ENCODE measurements at places on chromosomes 3 and 15.

DNA sequence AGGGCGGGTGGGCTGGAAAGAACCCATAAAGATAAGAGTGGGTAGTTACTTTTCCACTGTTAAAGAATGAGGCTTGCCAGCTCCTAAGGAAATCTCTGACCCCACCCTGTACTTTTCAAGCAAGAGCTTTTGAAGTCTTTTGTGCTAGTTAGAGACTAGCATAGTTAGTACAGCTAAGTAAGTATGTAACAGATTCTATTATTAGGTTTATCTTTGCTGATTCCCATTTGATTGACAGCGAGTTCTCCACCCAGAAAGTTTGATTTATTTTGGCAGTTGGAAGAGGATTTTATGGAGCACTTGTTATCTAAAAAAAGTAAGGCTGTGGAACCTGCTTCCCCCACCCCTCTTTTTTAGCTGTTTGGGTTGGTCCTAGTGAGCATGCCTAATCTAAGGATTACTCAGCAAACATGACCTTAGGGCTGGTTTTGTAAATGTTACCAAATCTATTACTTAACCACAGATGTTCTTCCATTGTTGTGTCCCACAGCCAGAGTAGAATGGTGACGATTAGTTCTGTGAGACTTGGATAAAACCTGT, 57.6 kb downstream of the FNDC3B start:
- no peak for DNase-seq

GRCh38 chr15:56192659-56193442, 50.8 kb downstream of the RFX7 start:
- no peak for DNase-seq

- no peak for DNase-seq
These were observed 22.2 kb downstream of the TMEM43 start for GRCh38 chr3:14147066-14147435.

DNA sequence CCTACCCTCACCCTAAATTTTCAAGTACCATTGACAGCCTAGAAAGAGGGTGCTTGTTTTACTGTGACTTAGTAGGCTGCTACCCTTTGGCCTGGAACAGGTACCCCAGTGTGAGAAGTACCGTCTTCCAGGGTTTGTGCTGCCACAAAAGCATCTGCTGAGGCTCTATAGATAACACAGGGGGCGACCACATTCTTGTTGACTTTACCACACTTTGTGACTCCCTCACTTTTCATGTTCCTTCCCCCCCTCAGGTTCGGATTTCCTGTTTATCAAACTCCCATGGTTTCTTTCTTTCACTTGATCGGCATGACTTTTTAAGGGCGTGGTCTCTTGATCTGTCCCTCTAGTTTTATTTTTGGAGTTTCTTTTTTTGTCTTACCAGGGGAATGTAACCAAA, 23.5 kb downstream of the EXOG start:
- DNase-seq, result no peak

- DNase-seq, result no peak
These were observed 2.7 kb downstream of the ZIC1 start for GRCh38 chr3:147411815-147412241.

DNA sequence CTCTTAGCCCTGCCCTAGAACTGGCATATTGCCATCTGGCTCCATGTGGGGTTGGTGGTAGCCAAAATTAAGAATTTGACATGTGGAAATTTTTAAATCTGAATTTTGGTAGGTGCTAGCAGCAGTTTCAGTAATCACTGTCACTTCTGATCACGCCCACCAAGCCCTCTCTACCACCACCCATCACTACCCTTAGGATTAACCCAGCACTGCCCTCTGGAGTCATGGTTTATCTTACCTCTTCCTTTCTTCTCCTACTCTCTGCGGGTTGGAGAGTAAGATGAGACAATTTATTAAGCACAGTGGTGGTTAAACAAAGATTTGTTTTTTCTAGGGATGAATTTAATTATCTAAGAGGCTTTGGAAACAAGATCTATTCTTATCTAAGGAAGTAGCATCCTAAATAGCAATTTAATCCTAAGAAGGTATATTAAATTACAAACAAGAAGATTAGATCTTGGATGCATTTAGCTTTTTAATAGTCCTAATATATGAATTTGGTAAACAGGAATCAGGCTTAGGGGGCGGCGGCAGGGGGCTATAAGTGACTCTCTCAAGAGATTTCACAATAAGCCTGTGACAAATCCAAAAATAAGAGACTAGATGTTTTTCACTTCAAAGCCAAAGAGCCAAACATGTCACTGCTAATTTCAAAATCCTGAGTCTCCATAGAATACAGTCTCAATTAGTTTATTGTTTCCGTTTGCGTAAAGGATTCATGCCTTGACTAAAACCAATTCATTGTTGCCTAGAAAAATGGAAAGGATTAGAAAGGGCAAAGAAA, 498.4 kb upstream of the UBE2E2 start:
- no peak for DNase-seq

DNA sequence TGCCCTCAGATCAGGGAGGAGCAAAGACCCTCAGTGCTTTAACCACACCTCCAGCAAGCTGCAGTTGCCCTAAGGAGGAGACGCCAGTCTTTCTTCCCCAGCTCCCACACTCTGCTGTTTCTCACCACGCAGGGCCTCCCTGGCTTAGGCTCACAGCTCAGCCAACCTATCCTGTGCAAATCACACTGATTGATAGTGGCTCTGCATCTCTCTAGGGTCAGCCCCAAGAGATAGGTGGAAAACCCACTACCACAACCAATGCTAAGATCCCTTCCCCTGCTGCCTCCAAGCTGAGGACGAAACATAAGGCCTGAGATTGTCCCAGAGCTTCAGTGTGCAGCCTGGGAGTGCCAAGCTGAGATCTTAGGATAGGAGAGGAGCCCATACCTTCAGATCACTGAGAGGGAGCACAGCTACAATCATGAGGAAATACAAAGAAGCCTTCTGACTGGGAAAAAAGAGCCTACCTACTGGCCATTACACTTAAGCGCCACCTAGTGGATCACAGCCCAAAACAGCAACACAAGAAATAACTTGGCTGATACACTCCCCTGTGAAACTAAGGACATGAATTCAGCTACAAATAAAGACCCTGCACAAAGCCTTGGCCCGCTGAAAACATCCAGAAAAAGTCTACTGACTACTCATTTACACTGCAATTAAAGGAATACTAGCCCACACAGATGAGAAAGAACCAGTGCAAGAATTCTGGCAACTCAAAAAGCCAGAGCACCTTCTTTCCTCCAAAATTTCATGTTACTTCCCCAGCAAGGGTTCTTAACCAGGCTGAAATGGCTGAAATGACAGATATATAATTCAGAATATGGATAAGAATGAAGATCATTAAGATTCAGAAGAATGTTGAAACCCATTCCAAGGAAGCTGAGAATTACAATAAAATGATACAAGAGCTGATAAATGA, 271.5 kb upstream of the DCBLD2 start:
- no peak for DNase-seq

DNA sequence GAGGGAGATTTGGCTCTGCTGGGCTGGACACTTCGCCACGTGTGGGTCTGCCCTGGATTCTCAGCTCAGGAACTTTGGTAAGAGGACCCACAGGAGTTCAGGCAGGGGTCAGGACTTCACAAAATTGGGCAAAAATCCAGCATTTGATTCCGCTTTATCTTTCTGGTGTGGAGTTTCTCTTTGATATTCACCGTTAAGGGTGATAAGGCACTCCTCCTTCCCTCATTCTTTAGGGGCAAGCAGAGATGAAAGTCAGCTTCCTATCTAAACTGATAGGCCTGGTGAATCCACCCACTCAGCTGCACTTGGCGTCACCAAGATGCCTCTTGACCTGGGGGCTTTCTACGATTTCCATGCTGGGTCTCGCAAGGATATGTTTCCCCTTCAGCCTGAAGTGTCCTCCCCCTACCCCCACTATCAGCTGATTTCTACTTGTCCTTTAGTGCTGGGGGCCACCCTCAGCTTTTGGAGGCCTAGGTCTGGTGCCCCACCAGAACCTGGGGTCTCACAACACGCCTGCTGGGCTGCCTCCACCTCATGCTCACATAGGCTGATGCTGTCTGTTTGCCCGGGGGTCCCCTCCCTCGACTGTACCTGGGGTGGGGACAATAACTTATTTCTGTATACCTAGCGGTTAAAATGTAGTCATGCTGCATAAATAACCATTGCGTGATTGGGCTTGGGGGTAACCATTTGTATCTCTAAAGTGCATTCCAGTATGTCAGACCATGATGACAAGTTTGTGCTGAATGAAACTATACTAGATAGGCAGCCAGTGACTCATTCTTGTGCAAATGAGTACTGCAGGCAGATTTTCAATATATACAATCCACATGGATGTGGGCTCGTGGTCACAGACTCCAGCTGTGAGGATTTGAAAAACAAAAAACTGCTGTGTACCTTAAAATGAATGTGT, 248.3 kb downstream of the ADAMTS17 start:
- DNase-seq, result no peak

GRCh38 chr15:33859992-33860545, 108.2 kb upstream of the CHRM5 start:
- no peak for DNase-seq

GRCh38 chr3:45986303-45986982, 9.2 kb downstream of the FYCO1 start:
- DNase-seq, result no peak

- DNase-seq, result no peak
These were observed 75.9 kb upstream of the CBLB start for GRCh38 chr3:105944721-105945120.

DNA sequence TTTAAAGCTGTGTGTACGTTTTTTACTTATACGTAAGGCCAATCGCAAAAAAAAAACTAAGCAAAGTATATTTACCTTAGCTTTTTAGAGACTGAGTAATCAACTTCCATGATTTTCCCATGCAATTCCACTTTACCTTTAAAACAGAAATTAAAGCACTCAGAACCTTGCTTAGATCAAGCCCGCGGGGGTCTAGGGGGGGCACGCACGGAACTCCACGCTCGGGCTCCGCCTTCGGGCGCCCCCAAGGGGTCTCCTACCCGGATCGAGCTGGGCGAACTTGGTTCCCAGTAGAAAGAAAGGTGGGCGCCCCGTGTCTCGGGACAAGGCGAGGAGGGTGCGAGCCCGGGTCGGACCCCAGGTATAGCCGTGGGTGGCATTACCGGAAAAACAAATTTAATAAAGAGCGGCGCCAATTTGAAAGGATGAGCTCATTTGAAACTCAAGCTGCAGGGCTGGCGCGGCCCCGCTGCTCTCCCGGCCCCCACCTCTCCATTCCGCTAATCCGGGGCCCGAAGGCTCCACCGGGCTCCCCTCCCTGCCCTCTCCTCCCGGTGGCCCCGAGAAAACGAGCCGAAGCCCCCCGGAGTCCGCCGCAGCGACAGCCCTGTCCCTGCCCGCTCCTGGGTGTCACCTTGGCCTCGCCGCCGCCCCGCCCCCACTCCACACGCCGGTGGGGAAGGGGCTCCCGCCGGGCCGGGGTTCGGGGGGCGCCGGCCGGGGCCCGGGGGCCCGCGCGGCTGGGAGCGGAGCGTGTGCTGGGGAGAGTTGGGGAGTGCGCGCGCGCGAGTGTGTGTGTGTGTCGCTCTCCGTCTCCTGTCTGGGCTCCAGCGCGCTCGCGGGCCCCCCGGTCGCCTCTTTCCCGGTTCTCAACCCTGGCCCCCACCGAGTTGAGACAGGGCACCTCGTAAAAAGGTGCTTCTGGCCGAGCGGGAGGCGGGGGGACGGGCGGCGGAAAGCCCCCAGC, 1.5 kb downstream of the IGF2BP2 start:
- peak; percentile 8 for DNase-seq

DNA sequence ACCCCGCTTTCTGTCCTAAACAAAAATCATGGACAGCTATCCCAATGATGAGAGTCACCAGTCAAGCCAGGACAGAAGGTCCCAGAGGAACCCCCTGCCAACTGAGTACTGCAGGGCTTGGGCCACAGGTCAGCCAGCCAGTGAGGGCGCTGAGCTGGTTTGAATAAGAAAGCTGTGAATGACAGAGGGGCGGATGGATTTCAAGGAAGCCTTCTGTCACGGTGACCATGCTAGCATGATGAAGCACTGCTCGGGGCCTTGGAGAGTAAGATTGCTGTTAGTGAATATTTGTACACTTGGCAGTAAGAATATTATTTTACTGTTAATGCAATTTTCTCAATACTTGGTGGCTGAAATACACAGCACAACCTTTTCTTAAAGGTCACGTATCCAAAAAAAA, 734.0 kb upstream of the NR2F2 start:
- DNase-seq, result no peak

DNA sequence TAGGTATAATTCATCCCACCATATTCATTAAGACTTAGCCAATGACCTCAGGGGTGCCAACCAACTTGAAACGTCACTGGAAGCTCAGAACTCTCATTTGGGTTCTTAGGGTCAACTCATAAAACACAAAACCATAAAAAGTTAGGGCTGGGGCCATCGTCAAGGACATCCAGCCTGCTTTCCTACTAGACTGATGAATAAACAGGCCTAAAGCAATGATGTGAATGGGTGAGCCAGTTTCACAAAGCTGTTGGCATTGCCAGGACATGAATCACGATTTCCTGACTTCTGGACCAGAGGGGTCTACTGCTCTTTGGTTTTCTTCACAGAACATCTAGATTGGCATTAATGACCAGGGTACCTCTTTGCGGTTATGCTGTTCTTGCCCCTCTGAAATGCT, 64.7 kb downstream of the EOMES start:
- no peak for DNase-seq

- no peak for DNase-seq
These were observed 683 bp upstream of the CACNA2D3 start for GRCh38 chr3:54121414-54122323.

DNA sequence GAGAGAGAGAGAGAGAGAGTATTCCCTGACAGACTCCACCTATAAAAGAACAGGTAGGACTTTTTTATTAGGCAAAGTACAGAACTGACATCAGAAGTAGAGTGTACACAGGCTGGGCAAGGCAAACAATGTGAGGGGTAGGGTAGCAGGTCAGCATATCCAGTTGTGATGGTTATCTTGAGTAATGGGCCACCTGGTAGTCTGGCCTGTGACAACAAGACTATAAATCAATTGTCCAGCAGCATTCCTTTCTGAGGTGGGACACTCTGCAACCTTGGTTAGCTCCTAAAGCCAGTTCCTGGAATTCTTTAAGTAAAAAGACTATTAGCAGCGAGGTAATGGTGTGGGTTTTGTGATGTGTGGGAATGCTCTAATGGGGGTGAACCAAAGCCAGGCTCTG, 14.9 kb upstream of the TMCC1 start:
- no peak for DNase-seq

DNA sequence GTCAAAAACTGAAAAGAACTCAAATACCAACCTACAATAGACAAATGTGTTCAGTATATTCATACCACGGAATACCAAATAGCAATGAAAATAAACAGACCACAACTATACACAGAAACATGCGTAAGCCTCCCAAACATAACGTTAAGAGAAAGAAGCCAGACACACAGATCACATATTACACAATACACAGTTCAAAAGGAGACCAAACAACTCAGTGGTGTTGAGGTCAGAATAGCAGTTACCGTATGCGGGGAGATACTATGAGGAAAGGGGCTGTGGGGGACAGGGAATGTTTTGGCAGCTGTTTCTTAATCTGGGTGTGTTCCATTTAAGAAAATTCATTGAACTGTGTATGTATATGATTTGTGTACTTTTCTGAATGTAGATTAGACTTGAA, 6.6 kb downstream of the OSBPL10 start:
- no peak for DNase-seq

GRCh38 chr3:2870724-2871333, 239.3 kb downstream of the IL5RA start:
- DNase-seq, result no peak

- DNase-seq, result no peak
These were observed 16.6 kb upstream of the AGTR1 start for GRCh38 chr3:148681080-148681479.

GRCh38 chr3:42690191-42690590, 4.9 kb downstream of the KLHL40 start:
- no peak for DNase-seq

- DNase-seq, result peak; percentile 56
These were observed 57.5 kb upstream of the HERC1 start for GRCh38 chr15:63891079-63891767.

GRCh38 chr15:92130906-92131305, 262.8 kb upstream of the ST8SIA2 start:
- no peak for DNase-seq

Data from GDM1 (cell line).